Dermis microvascular lymphatic vessel endothelial cell (primary cell): ENCODE measurements at places on chromosomes 2 and 18.

- no peak for DNase-seq
These were observed 27.9 kb downstream of the MARCHF4 start for GRCh38 chr2:216344206-216344949.

DNA sequence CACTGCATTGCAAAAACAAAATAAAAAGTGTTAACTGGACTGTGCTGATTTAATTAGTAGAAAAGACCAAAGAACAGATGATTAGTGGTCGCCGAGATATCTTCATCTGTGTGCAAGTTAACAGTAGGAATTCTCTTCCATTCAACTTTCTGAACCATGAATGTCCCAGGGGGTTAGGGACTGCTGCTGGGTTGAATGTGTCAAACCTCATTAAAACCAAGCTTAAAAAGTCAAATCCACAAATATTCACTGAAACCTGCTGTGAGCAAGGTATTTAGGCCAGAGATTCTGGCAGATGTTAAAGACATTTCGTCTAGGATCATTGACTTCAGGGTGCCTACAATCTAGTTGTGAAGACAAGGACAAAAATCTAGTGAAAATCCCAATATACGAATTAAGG is 58.7 kb downstream of the STPG4 start:
- DNase-seq = no peak

- no peak for DNase-seq
These were observed 279.5 kb downstream of the RND3 start for GRCh38 chr2:150207979-150208378.

DNA sequence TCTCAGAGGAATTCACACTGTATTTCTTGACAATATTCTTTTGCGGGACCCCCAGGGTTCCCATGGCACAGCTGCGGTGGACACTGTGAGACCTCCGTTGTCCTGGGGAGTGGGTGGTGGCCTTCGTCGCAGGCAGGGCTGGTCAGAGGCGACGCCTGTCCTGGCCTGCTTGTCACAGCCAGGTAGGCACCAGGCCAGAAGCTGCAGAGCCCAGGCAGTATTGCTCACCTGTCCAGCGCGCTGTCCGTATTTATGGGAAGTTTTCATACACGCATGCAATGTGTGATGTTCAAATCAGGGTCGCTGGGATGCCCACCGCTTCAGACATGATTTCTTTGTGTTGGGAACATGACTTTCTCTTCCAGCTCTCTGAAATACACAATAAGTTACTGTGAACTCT is 126.6 kb downstream of the RTP5 start:
- no peak for DNase-seq

- DNase-seq = no peak
These were observed 121.1 kb downstream of the HDAC4 start for GRCh38 chr2:239279508-239280295.

GRCh38 chr2:38682008-38682575 is 16.2 kb downstream of the GALM start:
- DNase-seq = no peak

- DNase-seq = no peak
These were observed 46.5 kb downstream of the RAB10 start for GRCh38 chr2:26080356-26080755.

GRCh38 chr2:62654876-62655359 is 50.6 kb upstream of the EHBP1 start:
- no peak for DNase-seq

DNA sequence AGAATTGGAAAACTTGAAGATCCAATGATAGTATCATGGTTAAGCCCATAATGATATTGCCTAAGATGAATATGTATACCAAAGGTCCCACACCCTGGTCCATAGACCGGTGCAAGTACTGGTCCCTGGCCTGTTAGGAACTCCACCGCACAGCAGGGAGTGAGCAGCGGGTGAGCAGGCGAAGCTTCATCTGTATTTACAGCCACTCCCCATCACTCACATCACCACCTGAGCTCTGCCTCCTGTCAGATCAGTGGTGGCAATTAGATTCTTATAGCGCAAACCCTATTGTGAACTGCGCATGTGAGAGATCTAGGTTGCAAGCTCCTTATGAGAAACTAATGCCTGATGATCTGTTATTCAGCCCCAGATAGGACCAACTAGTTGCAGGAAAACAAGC is 402.4 kb downstream of the EPHA4 start:
- no peak for DNase-seq
